ENCODE measurements at places on chromosomes 7 and 10.

DNA sequence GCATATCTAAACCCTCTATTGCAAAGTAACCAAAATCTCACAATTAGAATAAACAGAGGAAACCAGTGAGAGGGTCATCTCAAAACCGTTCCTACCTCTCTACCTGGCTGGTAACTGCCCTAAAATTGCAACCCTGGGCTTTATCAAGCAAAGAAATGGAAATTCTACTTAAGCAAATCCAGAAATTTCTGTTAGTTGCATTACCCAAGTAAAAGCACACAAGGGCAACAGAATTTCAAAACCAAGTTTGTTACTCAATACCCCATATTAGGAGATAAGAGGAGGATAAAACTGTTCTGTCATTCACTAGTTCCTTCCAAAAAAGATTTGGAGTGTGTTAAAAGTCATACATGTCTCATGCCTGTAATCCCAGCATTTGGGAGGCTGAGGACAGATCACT is 195.3 kb downstream of the FAM107B start:
- no peak for DNase-seq

DNA sequence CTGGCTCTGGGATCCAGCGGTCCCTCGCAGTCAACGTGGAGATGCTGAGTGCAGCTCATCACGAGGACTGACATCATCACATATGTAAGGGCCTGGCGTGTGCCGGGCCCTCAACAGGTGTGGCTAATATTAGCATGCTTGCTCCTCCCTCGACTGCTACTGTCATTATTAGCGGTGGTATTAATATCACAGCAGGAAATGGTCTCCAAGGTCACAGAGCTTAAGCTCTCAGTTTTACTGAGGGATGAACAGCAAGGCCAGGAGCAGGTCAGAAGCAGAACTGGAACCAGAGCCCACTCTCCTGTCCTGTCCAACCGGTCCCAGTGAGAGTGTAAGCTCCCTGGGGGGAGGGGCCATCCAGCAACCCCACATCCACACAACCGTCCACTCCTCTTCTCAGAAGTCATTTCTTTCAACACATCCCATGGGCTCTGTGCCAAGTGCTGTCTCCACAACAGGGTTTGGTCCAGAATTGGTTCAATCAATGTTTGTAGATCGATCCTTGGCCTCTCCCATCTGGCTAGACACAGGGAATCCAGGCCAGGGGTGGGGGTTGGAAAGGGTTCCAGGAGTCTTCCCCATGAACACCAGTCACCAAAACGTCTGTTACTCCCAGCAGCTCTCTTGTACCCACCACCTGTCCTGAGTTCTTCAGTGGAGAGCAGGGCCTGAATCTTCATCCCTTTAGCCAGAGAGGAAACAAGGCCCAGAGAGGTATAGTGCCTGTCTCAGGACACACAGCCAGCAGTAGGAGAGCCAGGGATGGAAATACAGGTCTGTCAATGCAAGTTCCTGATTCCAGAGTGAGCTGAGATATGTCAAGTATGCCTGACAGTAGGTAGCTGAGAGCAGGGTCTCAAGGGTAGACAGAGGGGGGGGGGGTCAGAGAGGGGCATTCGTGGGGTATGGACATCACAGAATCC is 45.3 kb upstream of the ZMIZ1 start:
- no peak for DNase-seq

DNA sequence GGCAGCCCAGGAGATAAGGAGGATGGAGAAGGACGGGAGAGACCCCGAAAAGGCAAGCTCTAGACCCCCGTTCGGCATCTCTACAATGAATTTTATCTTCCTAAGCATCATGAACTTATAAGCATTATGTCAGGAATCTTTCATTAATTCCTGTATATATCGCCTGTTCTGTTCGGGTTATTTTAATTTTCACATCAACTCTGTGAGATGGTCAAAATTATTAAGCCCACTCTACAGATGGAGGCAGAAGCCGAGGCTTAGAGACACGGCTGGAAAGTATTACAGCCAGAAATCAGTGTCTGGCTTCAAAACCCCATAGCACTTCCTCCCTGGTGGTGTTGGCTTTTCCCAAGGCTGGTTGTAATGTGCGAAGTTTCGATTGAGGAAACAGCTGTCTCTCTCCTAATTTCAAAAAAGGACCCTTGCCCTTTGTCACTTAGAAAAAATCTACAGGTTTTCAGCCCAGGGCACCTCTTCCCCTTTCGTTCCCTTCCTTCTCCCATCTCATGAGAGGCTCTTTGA is 1.5 kb upstream of the GRM8 start:
- no peak for DNase-seq

GRCh38 chr7:99369767-99370391 is 4.7 kb upstream of the ARPC1B start:
- no peak for DNase-seq

GRCh38 chr10:127034034-127034633 is 128.9 kb downstream of the DOCK1 start:
- no peak for DNase-seq

- no peak for DNase-seq
Observed at GRCh38 chr10:5573319-5573950, 48.7 kb downstream of the CALML3 start.

DNA sequence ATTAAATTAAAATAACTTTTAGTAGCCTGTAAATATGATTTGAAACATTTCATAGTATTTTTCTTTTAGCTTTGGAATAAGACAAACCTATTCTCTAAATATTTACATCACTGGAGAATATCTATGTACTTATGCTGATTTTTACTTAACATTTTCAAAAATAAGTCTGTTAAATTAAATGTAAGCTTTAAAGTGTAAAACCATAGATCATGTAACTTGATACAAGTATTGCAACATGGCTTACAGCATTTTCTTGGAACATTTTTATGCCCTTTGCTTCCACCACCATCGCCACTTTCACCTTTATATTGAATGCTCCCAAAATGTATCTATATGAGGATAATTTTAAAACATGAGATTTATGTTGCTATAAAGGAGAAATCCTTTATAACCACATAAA is 427.1 kb downstream of the GFRA1 start:
- DNase-seq = no peak

DNA sequence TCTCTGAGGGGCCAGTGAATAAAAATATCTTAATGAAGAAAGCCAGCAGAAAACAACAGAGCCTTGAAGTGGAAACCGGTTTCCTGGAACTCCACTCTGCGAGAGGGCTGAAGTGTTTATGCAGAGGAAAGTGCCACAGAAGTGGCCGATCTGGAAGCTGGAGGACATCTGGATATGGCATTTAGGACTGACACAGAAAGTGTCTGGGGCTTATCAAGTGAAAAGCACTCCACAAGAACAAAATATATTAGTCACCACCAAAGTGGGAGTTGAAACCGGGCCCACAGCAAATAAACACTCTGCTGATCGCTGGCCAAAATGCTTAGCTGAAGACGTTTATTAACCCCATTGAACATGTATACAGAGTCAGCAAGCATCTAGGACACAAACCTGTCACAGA is 7.8 kb downstream of the NOD1 start:
- no peak for DNase-seq

GRCh38 chr10:77926566-77927401 is at the start of gene DLG5:
DLG5 (minus strand) TSS chr10:77926755; CDS start chr10:77926520, 235 bp downstream.
- no peak for DNase-seq

DNA sequence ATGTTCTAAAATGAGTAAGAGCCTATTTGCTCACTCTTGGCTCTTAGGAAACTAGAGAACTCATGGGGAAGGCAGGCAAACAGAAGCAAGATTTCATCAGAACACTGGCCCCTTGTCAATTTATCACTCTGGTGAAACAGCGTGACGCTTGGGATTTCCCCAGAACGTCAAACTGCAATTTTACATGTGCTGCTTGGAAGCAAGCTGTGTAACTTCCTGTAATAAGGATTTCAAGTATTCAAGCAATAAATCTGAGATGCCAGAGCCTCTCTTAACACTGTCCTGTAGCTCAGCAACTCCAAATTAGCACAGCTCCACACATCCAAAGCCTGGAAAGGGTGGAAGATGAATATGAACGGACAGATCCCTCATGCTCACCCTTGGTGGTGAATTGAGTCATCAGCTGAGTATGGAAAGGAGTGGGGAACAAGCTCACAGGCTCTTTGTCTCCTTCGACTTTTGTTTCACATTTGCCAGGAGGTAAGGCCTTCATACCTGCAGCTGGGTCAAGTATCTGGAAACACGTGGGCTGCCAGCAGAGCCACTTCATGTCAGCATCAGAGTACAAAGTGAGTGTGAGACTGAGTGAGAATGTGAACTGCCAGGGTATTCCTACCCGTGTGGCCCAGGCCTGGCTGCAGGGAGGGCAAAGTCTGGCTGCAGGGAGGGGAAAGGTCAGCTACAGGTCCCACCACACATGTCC is 140.4 kb upstream of the NAMPT start:
- peak; percentile 6 for DNase-seq

DNA sequence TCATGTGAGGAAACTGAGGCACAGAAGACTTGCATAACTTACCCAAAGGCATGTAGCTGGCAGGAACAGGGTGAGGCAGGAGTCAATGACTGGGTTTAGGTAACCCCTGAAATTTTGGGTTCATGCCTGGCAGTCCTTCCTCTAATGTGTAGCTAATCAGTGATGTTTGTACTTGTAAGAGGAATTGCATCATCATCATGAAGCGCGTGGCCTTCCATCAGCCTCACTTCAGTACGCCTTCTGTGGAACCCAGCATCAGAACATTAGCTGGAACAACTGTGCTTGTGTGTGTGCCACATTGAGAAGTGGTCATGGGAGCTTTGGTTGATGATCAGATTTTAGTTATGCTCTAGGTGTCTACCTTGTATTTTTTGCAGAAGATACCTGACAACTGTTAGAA is 18.2 kb upstream of the STMP1 start:
- DNase-seq = no peak

DNA sequence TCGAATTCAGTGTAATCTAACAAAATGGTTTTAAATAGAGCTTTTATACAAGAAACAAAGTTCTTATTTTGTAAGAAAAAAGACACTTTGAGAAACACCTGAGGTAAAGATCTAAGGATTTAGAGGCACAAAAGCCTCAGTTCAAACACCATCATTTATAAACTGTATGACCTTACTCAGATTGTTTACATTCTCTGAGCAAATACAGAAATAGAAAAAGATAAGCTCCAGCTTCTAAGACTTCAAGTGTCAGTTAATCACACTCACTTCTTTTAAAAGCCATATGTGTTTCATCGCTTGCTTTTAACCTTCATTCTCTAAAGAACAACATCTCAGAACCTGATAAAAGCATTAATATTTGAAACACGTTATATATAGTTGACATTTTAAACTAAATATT is 27.9 kb downstream of the CADPS2 start:
- DNase-seq = no peak

DNA sequence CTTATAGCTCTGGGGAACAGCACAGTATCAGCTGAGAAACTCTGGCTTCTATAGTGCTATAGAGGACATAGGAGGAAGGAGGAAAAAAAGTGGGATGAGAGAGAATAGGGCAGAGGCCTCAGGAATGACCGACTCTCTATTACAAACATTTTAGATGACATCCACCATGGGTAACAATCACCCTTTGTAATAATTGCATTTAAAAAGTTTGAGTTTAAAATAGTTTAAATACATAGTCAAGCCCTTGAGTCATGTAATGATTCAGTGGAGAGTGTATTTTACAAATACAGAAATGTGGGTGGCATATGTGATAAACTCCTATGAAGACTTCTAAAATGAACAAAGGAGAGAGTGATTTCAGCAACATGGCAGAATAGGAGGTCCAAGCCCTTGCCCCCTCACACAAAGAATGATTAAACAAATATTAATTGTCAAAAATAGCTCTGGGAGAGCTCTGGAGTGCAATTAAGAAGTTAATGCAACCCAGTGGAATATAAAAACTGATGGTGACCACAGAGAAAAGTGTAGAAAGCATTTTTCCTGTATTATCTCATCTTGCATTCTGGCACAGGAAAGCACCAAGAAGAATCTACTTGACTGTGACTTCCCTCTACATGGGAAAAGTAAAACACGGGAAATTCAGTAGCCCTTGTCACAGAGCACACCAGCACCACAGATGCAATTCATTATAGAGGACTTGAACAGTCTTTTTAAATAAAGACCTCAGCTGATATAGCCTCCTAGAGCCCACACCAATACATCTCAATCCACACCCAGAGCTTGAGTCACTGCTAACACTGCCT is 569.0 kb upstream of the SORCS1 start:
- DNase-seq = no peak

DNA sequence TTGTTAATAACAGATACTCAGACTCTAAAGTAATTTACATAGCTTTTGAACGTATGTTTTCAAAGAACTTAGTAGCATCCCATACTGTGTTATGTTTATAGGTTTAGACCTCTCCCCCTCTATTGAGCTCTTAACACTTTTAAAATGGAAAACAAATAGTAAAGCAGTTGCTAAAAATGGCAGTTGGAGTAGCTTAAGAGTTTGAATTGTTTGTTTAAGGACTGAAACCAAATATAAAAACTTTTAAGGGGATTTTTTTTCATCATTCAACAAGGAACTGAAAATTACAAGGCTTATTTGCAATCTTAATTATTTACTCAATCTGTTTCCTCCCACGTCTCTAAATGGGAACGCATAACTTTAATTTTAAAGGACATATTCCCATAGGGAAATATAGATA is 1.6 kb upstream of the SPAG6 start:
- DNase-seq = no peak

DNA sequence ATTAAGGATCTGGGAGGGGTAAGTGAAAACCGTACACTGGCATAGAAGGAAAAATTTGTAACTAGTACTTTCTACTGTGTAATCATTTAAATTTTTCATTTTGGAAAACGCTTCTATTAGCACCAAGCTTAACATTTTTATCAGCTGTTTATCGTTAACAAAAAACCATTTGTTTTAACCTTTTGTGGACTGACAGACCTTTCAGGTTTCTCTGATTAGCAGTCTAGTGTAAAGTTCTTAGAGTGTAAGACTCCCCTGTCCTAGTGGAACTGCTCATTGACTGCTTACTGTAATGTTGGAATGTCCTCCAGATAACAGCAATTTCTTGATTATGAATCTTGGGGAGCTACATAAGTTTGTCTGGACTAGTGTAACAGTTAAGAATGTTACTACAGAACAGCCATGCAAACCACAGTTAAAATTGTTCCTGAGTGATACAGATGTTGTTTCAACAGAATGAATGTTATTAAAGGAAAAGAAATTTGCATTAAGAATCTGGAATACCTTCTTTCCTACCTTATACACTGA is 2.0 kb downstream of the DBF4 start:
- DNase-seq = no peak

DNA sequence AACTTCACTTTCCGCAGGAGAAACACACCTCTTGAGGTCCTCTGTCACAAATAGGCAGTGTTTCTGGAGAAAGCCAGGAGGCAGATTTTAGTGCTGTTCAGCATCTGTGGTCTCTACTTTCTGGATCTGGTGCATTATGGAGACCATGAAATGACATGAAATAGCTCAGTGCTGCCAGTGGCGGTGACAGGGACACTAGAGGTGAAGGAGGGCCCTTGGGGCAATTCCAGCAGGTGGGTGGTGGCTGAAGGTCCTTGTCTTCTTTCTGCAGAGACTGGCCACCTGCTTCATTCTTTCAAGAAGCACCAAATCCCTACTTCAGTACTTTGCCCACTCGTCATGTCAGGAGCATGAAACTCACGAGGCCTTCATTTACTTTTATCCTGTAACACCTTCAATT is 135.7 kb downstream of the TCF7L2 start:
- DNase-seq = no peak
